Astrocyte (in vitro differentiated cells and primary cell): ENCODE measurements at places on chromosomes 6 and 20. TPM values are rescaled to one million over a fixed set of nuclear protein-coding genes. Genes with fewer than 3 reads are reported as not detected.

The FAM184A gene
- 1.3 and 2.0 TPM in 2 replicates for total RNA-seq

The HLA-DRB1 gene
- total RNA-seq: 0.93 and 1.5 TPM in 2 replicates

The EEF1A1 gene
- total RNA-seq: 7,239 and 8,216 TPM in 2 replicates

The EFCAB8 gene
- 0.41 and 0.65 TPM in 2 replicates for total RNA-seq
